Small intestine (tissue), 16 donors: ENCODE measurements at places on chromosomes 1 and 21. TPM values are rescaled to one million over a fixed set of nuclear protein-coding genes. Genes with fewer than 3 reads are reported as not detected.

The BCAS2 gene
- 37.8 TPM for polyA plus RNA-seq

GRCh38 chr1:206514813-206515387, 7.6 kb downstream of the RASSF5 start:
- no peak for DNase-seq

GRCh38 chr1:179303200-179303785, 9.7 kb downstream of the SOAT1 start:
- no peak for DNase-seq

The DMRTA2 gene
- 0.03 TPM for polyA plus RNA-seq

- DNase-seq, result peak; percentile 91
Observed at GRCh38 chr21:34603002-34603709, 11.8 kb downstream of the RCAN1 start.

DNA sequence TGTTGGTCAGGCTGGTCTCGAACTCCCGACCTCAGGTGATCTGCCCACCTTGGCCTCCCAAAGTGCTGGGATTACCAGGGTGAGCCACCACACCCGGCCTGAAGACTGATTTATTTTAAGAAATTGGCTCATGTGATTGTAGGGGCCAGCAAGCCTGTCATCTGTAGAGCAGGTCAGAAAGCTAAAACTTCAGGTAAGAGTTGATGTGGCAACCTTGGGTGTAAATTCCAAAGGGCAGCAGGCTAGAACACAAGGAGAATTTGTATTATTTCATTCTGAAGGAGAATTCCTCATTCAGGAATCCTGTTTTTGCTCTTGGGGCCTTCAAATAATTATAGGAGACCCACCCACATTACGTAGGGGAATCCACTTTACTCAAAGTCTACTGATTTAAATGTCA, 728.7 kb downstream of the LTN1 start:
- DNase-seq, result peak; percentile 67

The CCDC181 gene
- polyA plus RNA-seq, result 0.25 TPM

DNA sequence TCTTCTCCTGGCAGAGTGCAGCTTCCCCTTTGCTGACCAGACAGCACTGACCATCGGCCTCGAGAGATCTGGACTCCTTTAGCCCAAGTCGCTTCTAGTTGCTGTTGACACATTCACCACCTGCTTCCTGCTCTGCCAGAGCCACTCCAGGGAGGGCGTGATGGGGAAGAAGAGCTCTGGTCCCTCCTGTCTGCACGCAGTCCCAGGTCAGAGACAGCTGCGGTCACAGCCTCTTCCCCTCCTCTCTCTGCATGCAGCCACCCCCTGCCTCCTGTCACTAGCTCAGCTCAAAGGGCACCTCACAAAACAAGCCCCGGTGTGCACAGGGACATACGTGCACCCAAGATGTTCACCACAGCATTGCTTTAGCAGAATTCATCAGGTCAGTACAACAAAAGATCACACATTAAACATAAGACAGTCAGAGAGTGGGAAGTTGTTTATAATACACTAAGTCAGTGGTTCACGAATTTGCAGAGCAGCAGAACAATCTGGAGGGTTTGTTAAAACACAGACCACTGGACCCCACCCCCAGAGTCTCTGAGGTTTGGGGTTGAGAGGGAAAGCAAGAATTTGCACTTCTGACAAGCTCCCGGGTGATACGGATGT, 132.9 kb downstream of the SYF2 start:
- no peak for DNase-seq

GRCh38 chr21:35503671-35504070, 454.6 kb upstream of the RUNX1 start:
- DNase-seq, result no peak

GRCh38 chr1:223242971-223243370, 99.9 kb upstream of the TLR5 start:
- DNase-seq, result no peak

The SLC27A3 gene
- 5.4 TPM for polyA plus RNA-seq

DNA sequence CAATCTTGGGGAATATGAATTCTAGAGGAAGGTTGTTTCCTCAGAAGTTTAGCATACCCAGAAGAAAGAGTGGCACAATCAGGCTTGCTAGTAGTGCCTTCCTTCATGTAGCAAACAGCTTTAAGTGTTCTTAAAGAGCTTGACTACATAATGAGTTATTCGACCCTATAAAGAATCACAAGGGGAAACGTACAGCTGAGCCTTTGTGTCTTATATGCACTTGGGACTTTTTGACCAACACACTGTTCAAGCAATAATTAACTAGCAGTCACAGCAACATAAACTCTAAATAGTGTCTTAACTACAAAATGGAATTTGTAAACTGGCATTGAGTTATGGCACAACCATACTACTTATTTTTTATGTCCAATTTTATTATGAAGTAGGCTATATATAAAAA, 86.1 kb downstream of the TTLL7 start:
- DNase-seq, result no peak

GRCh38 chr1:231424950-231425805, 3.1 kb upstream of the EGLN1 start:
- DNase-seq, result no peak

- peak; percentile 90 for DNase-seq
Observed at GRCh38 chr21:42316891-42317290, 1.7 kb upstream of the TFF3 start.

DNA sequence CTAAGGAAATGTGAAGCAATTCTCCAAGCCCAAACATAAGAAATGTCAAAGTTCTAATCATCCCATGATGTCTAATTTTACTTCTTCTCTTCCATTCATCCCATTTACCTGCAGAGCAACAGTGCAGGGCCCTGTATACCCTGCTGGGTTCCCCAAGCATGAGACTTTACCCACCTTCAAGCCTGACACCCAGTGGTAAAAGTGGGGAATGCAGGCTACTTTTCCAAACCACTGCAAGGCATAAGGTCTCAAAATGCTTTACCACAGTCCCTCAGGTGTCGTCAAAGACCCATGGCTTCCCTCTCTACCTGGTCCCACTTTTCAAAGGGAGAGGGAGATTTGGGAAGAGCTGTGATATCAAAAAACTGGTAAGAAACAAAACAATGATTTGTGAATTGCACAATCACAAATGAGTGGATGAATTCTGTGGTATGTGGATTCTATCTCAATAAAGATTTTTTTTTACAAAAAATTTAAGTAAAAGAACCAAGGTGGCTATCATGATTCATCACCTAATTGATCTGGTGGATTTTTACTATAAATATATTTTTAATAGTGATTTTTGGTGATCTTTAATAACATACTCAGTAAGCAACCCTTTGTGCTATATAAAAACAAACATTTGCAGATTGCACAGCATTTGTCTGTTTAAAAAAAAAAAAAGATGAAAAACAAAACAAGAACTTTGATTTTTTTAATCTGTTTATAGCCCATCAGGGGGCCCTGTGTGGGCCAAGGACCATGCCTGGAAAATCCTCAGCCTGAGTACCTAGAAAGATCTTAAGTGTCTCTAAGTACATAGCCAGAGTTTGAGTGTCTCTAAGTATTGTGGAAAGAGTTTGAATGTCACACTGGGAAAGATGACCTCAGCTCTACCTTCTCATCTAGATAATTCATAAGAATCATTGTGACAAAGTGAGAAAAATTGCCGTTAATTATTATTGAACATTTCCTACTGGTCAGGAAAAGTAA, 73.1 kb upstream of the GJB5 start:
- DNase-seq, result peak; percentile 78

The DCAF8 gene
- polyA plus RNA-seq, result 62.2 TPM

GRCh38 chr1:149937759-149938158, 1.1 kb upstream of the MTMR11 start:
- peak; percentile 57 for DNase-seq

The FBXO2 gene
- polyA plus RNA-seq, result 47.2 TPM

The FAM177B gene
- polyA plus RNA-seq, result 9.7 TPM

The MX1 gene
- polyA plus RNA-seq, result 64.9 TPM
